ENCODE measurements at places on chromosomes 1 and 21. TPM values are rescaled to one million over a fixed set of nuclear protein-coding genes. Genes with fewer than 3 reads are reported as not detected.

DNA sequence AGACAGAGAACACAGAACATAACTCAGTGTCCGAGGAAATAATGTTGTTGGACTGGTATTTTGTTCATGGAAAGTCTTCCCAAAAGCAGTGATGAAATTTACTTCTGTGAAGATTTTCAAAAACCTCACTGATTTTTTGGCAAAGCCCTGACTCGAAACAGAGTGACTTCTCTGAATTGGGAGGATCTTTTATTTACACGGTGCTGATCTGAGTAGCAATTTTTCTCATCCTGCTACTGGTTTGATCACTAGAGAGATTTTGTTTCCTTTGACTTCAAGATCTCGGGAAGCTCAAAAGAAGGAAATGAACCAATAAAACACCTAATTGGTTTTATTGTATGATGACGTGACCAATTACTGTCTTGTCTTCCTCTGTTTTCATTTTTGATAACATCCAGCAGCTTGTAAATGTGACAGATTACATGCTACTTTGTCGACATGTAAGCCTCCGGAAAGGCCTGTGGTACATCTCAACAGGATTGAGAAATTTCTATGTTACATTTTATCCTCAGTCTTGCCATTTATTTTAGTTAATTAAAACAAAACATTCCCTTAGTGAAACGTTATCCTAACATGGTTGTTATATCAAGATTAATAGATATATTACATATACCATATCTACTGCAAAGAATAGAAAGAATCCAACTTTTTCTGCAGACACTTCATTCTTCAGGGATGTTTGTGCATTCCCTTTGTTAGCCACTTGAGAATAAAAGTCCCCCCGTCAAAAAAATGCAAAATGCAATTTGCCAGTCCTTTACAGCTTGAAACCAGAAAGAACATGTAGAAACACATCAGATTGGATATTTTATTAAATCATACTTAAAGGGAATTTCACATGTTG is 42.8 kb upstream of the IFI44L start:
- no peak for DNase-seq

DNA sequence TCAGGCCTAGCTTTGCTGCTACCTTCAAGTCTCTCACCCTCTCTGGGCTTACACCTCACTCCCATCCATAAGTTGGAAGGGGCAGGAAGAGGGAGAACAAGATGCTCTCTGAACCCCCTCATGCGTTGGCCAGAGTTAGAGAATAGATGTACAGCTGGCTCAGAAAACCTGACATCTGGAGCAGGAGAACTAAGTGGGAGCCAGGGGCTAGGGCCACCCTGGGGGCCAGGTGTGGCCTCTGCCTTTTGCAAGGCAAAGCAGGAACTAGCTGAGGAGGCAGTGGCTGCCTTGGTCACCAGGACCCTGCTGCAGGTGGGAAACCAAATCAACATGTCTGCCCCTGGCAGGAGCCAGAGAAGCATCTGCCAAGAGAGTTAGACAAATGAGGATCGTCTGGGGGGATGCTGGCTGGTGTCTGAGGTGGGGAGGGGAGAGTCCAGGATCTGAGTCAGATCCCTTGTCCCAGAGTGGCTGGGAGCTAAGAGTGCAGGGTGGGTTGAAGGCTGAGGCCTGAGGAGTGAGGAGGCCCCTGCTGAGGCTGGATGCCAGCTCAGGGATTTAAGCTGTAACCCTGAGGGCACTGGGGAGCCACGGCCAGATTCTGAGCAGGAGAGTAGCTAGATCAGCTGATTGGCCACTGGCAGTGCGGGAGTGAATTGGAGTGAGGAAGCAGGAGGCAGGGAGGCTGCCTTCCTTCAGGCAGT is 115.0 kb downstream of the EPHB2 start:
- DNase-seq: no peak

DNA sequence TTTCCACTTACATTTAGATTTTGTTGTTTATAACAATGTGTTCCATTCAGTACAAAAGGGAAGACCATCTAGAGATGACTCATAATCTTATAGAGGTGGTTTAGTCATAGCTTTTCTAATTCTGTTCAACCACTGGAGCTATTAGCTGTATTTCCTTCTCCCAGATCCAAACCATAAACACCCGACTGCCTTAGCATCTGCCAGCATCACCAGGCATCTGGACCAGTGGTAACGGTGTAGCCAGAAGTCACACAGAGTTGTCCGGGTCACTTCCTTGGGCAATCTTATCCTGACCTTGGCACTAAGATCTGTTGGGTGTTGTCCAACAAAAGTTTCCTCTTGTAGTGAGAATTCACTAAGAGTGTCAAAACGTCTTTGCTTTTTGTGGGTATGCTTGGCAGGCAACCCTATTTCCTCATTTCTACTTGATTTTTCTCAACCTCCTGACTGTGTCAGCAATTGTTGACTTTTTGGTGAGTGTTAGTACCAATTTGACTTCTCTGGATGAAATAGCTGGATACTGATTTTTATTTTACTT is 372.1 kb upstream of the B3GALT2 start:
- peak; percentile 26 for DNase-seq

DNA sequence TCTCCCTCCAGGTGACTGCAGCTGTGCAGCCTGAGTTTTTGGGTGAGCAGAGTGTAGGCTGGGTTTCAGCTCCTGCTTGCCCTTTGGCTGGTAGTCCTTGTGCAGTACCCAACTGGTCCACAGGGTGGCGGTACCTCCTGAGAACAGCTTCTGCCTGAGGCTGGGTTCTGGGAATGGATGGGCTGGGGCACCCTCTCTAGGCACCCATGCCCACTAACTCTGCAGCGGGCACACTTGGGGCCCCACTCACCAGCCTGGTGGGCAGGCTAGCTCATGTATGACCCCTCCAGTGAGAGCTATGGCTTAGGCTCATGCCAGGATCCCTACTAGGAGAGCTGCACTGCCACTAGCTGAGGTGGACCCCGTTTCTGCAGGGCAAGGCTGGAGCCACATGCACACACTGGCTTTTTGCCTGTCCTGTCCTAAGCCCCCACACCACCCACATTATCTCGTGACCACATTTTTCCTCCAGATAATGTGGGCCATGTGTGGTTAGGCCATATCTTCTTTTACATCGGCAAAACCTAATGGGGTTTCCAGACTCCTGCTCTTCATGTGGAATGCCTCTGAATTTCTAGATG is 15.5 kb upstream of the GSTM4 start:
- peak; percentile 74 for DNase-seq

GRCh38 chr1:197916500-197916983 is 630 bp upstream of the LHX9 start:
- no peak for DNase-seq

Gene ZYG11A
- not detected for total RNA-seq
